ENCODE measurements at places on chromosomes 7 and 10.

DNA sequence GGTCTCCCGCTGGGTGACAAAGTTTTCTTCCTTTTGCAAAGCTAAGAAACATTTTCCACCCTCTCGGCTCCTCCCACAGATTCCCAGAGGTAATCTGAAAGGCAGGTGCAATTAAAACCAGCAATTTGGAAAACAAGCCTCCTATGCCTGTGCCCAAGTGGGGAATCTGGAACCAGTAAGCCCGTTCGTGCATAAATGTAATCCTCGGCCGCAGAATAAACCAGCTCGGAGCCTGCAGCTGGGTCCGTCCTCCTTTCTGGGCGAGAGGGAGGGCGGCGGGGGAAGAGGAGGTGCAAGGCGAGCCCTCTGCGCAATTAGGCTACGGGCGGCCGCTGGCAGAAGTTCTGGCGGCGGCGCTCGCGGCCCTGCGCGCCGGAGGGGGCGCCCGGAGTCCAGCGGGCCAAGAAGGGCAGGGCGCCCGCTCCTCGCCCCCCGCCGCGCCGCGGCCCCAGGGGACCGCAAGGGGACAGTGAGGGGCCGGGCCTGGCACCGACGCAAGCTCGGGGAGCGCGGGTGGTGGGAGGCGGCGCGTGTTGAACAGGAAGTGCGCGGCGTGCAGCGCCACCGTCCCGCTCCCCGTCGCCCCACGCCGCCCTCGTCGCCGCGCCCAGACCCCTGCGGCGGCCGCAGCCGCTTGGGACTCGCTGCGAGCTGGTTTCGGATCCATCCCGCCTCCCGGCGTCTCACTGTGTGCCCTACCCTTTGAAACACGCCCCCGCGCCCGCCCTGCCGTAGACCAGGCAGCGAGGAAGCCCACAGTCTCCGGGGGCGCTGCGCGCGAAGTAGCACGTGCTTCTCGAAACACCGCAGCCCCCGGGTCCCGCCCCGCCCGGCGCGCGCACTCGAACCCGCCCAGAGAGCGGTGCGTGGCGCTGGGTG lies at the start of gene PRKAG2:
TSS of gene PRKAG2 (minus strand) at position 217 of the 879 bp plus-strand sequence. CDS start 495 bp downstream, outside the sequence.
- no peak for DNase-seq

DNA sequence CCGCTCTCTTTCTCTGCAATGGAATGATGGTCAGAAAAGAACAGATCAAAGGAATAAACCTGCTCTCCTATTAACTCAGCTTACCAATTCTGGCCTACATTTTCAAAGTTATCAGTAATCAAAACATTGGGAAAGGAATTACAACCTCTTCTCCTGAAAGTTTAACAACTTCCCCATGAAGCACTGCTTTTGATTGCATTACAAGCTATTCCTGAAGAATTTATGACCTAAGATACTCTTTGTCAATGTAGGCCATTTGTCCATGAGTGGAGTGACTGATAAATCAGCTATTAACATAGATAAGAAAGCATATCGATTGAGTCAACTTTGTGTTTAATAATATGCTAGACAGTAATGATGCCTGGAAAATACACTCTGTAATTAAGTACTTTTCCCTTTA lies 271.7 kb upstream of the C7orf33 start:
- DNase-seq: no peak

GRCh38 chr7:128858380-128859231 lies 4.0 kb upstream of the ATP6V1F start:
- no peak for DNase-seq

DNA sequence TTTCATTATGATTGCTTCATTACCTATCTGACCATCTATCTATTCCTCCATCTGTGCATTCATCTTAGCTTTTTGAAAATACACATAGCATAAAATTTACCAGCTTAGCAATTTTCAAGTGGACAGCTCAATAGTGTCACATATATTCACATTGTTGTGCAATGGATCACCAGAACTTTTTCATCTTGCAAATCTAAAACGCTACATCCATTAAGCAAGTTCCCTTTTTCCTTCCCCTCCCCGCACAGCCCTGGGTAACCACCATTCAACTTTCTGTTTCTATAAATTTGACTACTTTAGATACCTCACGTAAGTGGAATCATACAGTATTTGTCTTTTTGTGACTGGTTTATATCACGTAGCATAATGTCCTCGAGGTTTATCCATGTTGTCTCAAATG lies 78.0 kb upstream of the ADRB1 start:
- no peak for DNase-seq

GRCh38 chr7:18103436-18104218 lies 76.0 kb upstream of the PRPS1L1 start:
- no peak for DNase-seq

GRCh38 chr10:99329554-99330346 lies 594 bp downstream of the CNNM1 start:
- DNase-seq: no peak

DNA sequence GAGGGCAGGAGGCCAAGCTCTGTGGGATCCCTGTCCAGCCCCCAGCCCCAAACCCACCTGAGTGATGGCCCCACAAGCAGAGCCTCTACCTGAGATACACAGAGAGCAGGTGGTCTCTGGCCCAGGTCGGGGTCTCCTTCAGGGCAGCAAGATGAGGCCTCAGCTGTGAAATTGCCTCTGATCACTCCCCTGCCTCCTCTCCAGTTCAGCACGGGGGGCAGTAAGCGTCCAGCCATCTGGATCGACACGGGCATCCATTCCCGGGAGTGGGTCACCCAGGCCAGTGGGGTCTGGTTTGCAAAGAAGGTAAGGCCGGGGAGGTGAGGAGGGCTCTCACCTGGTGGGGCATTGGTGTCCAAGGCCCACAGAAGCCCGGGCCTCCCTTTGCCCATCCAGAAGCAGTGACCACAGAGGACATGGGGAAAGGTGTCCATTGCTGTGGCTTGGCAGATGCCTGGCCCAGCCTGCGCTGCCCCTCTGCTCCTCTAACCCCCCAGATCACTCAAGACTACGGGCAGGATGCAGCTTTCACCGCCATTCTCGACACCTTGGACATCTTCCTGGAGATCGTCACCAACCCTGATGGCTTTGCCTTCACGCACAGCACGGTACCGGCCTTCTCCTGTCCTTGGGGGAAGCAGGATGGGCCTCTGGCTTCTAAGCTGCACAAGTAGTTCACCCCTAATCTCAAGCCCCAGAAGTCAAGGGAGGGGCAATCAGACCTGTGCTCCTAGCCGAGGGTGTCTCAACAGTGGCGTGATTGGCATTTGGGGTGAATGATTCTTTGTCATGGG lies 3.1 kb downstream of the CPA1 start:
- DNase-seq: no peak

DNA sequence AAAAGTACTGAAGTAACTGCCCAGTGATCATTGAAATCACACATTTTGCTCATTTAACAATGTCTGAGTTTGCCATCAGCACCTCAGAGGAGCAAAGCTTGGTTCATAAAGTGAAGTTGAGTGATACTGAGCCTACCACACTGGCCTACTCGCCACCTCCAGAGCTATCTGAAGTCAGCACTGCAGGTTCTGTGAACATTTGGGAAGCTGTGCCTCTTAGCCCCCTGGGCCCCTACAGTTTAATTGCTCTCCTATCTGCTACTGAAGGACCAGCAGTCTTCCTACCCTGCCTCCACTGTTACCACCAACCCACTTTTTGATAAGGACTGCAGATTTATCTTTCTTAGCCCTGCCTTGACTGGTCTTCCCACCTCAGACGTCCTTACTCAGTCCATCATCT lies 2.0 kb upstream of the SEMA4G start:
- DNase-seq: no peak

- DNase-seq: no peak
Measured at GRCh38 chr10:45023426-45023825, 22.7 kb downstream of the ZNF22 start.
